ENCODE measurements at places on chromosomes 2 and 18.

GRCh38 chr2:40450796-40451430 is 977 bp downstream of the SLC8A1 start:
- H3K4me1 ChIP-seq: no peaks in the 10 kb centered on the region
- H3K27ac ChIP-seq: no peak overlapping the region
- no peaks in the 10 kb centered on the region for H3K27me3 ChIP-seq
- no peaks in the 10 kb centered on the region for H3K36me3 ChIP-seq
- no peak overlapping the region for H3K4me3 ChIP-seq
- DNase-seq: no peak

- no peak overlapping the region for H3K27ac ChIP-seq
- H3K36me3 ChIP-seq: no peaks in the 10 kb centered on the region
- no peaks in the 10 kb centered on the region for H3K4me1 ChIP-seq
- H3K4me3 ChIP-seq: no peak overlapping the region
- no peaks in the 10 kb centered on the region for H3K27me3 ChIP-seq
These were observed 234.1 kb downstream of the MYT1L start for GRCh38 chr2:2096803-2097464.

DNA sequence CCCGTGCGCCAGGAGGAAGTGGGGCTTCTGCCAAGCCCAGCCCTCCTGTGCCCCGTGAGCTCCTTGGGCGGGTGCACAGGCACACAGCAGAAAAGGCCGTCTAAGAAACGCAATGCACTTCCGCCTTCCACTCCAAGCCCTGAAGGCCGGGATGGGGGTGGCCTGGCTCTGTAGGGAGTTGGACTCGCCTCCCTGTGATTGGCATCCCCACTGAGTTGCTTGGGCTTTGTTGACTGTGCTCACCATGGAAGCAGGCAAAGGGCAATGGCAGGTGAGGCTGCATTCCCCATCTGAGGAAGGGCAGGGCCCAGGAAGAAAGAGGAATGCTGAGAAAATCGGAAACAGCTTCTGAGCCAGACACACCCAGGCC is 66.8 kb downstream of the CRACDL start:
- no peak overlapping the region for H3K27ac ChIP-seq
- H3K27me3 ChIP-seq: no peaks in the 10 kb centered on the region
- H3K36me3 ChIP-seq: no peaks in the 10 kb centered on the region
- no peaks in the 10 kb centered on the region for H3K4me1 ChIP-seq
- no peak for DNase-seq

GRCh38 chr2:132798341-132798740 is 128.3 kb upstream of the LYPD1 start:
- DNase-seq: no peak
- no peaks in the 10 kb centered on the region for H3K27me3 ChIP-seq
- H3K27ac ChIP-seq: no peak overlapping the region

GRCh38 chr2:176164611-176165369 is 7.7 kb downstream of the HOXD3 start:
- no peak overlapping the region for H3K27ac ChIP-seq
- no peak for DNase-seq
- H3K27me3 ChIP-seq: peaks cover 66% of the 10 kb centered on the region
- H3K36me3 ChIP-seq: no peaks in the 10 kb centered on the region
- H3K4me3 ChIP-seq: no peak overlapping the region

DNA sequence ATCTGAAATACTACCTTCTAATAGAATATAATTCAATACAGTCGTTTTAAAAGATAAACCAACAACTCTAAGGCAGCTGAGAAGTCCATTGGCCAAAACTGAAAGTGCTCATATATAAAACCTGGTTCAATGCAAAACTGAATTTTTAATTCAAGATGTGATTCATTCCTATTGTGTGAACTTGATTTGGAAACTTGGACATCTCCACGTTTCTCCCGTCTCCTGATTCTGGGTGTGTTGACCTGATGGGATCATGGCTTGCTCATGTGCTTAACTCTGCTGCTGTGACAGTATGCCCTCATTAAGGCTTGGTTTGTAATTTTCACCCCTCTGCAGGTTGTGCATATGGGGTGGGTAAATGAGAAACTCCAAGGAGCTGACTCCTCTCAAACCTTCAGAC is 166.3 kb upstream of the TPO start:
- DNase-seq: no peak
- no peaks in the 10 kb centered on the region for H3K36me3 ChIP-seq
- no peaks in the 10 kb centered on the region for H3K27me3 ChIP-seq
- no peaks in the 10 kb centered on the region for H3K4me1 ChIP-seq
- no peak overlapping the region for H3K27ac ChIP-seq

GRCh38 chr2:26453421-26454329 is 24.2 kb downstream of the OTOF start:
- no peak overlapping the region for H3K4me3 ChIP-seq
- no peak for DNase-seq
- no peaks in the 10 kb centered on the region for H3K27me3 ChIP-seq

GRCh38 chr18:37937287-37937686 is 371.7 kb upstream of the CELF4 start:
- H3K4me1 ChIP-seq: no peaks in the 10 kb centered on the region
- H3K36me3 ChIP-seq: no peaks in the 10 kb centered on the region
- H3K27me3 ChIP-seq: no peaks in the 10 kb centered on the region

- no peak for DNase-seq
- no peak overlapping the region for H3K27ac ChIP-seq
- H3K4me3 ChIP-seq: no peak overlapping the region
- H3K36me3 ChIP-seq: no peaks in the 10 kb centered on the region
- H3K4me1 ChIP-seq: no peaks in the 10 kb centered on the region
These were observed 3.1 kb downstream of the NRXN1 start for GRCh38 chr2:51028829-51029228.

DNA sequence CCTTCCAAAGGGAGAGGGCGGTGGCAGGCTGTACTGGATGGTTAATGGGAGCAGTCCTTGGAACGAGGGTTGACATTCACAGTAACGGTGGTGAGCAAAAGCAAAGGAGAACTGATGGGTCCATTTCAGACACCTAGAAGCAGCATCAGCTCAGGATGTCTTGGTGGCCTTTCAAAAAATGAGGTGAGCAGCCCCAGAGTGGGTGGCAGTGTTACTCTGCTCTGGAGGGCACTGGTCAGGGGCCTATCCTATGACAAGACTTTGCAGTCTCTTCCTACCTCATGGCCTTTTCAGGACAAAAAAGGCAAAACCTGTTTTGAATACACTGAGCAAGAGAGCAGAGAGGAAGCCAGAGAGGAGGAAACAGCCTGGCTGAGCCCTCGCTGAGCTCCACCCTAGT is 23.5 kb downstream of the CAPN14 start:
- no peak for DNase-seq
- H3K4me1 ChIP-seq: no peaks in the 10 kb centered on the region
- no peaks in the 10 kb centered on the region for H3K27me3 ChIP-seq
- no peak overlapping the region for H3K4me3 ChIP-seq
- H3K36me3 ChIP-seq: no peaks in the 10 kb centered on the region
- no peak overlapping the region for H3K27ac ChIP-seq

DNA sequence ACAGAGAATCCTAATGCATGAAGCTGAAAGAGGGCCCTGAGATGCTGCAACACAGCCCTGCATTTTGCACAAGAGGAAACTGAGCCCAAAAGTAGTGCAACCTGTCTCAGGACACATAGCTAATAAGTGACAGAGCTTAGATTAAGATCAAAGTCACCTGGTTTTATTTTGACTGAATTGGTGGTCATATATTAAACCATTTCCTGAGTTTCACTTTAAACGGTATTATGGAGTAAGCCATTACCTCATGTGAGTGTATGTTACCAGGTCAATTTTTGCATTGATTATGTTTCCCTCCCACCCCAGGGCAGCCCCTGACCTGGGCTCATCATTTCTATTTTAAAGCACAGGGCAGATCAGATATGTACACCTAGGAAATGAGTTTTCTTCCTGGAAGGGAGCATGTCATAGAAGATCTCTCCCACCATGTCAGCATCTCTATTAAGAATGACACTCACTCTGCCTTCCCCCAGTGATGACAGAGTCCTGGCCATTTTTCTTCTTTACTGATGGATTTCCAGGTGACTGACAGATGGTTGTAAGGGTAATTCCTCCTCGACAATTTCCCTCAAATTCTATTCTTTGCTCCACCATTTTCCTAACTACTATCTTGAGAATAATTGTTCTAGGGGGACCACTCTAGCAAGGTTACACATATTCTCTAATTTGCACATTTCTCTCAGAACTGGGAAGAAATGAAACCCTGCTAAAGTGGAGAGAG is 441.3 kb upstream of the SLC14A2 start:
- H3K4me1 ChIP-seq: no peaks in the 10 kb centered on the region
- H3K36me3 ChIP-seq: no peaks in the 10 kb centered on the region
- no peak for DNase-seq
- no peak overlapping the region for H3K4me3 ChIP-seq

GRCh38 chr18:44848644-44849335 is 168.1 kb downstream of the SETBP1 start:
- DNase-seq: no peak
- no peak overlapping the region for H3K4me3 ChIP-seq
- H3K4me1 ChIP-seq: no peaks in the 10 kb centered on the region
- no peak overlapping the region for H3K27ac ChIP-seq
- no peaks in the 10 kb centered on the region for H3K27me3 ChIP-seq

- H3K27ac ChIP-seq: no peak overlapping the region
- DNase-seq: no peak
- H3K36me3 ChIP-seq: no peaks in the 10 kb centered on the region
- H3K27me3 ChIP-seq: no peaks in the 10 kb centered on the region
- no peak overlapping the region for H3K4me3 ChIP-seq
These were observed 50.1 kb downstream of the RPL31 start for GRCh38 chr2:101052147-101052546.

GRCh38 chr18:3130344-3130743 is 89.4 kb downstream of the MYOM1 start:
- no peaks in the 10 kb centered on the region for H3K27me3 ChIP-seq
- DNase-seq: no peak
- peaks cover 8% of the 10 kb centered on the region for H3K4me1 ChIP-seq

GRCh38 chr2:36737131-36737750 is 40.7 kb downstream of the VIT start:
- no peak overlapping the region for H3K27ac ChIP-seq
- no peak overlapping the region for H3K4me3 ChIP-seq
- no peak for DNase-seq
- H3K4me1 ChIP-seq: no peaks in the 10 kb centered on the region
- no peaks in the 10 kb centered on the region for H3K27me3 ChIP-seq

DNA sequence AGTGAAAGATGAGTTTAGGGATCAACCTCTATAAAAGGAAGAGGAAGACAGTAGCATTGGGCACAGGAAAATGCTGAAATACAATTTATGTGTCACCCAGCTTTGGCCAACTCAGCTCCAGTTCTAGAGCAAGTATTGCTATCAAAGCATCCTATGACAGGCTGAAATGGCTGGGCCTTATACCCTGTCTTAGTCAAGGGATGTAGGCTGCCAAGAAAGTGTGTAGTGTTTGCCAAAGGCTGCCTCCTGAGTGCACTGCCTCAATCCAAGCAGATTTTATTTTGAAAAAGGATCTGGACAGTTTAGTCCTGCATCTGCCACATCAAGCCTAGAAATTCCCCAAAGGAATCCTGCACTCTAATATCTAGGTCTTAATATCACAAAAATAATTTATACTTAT is 359.9 kb upstream of the ZC3H15 start:
- H3K27me3 ChIP-seq: no peaks in the 10 kb centered on the region
- no peak overlapping the region for H3K27ac ChIP-seq
- no peaks in the 10 kb centered on the region for H3K4me1 ChIP-seq

- no peak for DNase-seq
- H3K4me1 ChIP-seq: no peaks in the 10 kb centered on the region
- H3K27ac ChIP-seq: no peak overlapping the region
- no peaks in the 10 kb centered on the region for H3K27me3 ChIP-seq
These were observed 419.9 kb downstream of the STK39 start for GRCh38 chr2:167827352-167828097.

- H3K27ac ChIP-seq: no peak overlapping the region
- no peaks in the 10 kb centered on the region for H3K36me3 ChIP-seq
- no peak overlapping the region for H3K4me3 ChIP-seq
- no peaks in the 10 kb centered on the region for H3K4me1 ChIP-seq
- H3K27me3 ChIP-seq: no peaks in the 10 kb centered on the region
- DNase-seq: no peak
These were observed 77.4 kb downstream of the DYSF start for GRCh38 chr2:71530641-71531332.

GRCh38 chr18:8602040-8602439 is 7.2 kb upstream of the RAB12 start:
- no peak overlapping the region for H3K4me3 ChIP-seq
- no peak overlapping the region for H3K27ac ChIP-seq

DNA sequence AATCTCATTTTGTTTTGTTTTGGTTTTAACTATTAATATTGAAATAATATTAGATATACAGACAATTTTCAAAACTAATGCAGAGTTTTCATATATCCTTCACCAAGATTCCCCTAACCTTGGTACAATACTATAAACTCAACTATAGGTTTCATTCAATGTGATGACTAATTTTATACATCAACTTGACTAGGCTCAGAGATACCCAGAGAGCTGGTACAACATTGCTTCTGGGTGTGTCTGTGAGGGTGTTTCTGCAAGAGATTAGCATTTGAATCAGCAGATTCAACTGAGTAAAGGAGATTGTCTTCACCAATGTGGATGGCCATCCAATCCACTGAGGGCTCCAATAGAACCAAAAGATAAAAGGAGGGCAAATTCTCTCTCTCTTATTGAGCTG is 221.3 kb upstream of the CRIM1 start:
- no peak overlapping the region for H3K4me3 ChIP-seq
- H3K4me1 ChIP-seq: no peaks in the 10 kb centered on the region
- H3K27ac ChIP-seq: no peak overlapping the region
- H3K27me3 ChIP-seq: no peaks in the 10 kb centered on the region
- H3K36me3 ChIP-seq: no peaks in the 10 kb centered on the region

GRCh38 chr2:16194530-16194929 is 254.2 kb downstream of the MYCN start:
- no peak overlapping the region for H3K4me3 ChIP-seq
- no peaks in the 10 kb centered on the region for H3K4me1 ChIP-seq
- no peak overlapping the region for H3K27ac ChIP-seq
- no peaks in the 10 kb centered on the region for H3K27me3 ChIP-seq
- no peak for DNase-seq

- H3K27ac ChIP-seq: no peak overlapping the region
- H3K36me3 ChIP-seq: no peaks in the 10 kb centered on the region
- no peak for DNase-seq
These were observed 48.0 kb upstream of the ATP6V1B1 start for GRCh38 chr2:70887550-70888246.
